ENCODE measurements at places on chromosomes 7 and 10.

DNA sequence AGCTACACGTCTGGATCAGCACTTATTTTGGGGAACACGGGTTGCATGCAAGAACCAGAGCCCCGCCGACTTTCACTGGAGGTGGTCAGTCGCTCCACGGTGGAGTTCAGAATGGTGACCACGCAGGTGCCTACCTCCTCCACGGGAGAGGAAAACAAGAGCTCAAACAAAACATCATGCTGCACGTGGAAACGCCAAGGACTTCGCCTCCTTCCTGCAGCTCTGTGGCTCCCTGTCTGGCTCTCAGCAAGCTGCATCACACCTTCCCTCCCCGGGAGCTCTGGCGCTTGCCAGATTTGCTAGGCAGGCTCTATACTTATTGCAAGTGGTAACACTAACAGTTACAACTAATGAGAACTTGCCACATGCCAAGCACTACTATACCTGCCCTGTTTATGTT lies 26.0 kb downstream of the GSDME start:
- DNase-seq: no peak

GRCh38 chr7:108046952-108047506 lies 44.1 kb upstream of the LAMB1 start:
- no peak for DNase-seq

- no peak for DNase-seq
Observed at GRCh38 chr10:102646610-102647442, 2.5 kb downstream of the TRIM8 start.

GRCh38 chr7:74003621-74004020 lies 24.4 kb upstream of the ELN start:
- DNase-seq: no peak

DNA sequence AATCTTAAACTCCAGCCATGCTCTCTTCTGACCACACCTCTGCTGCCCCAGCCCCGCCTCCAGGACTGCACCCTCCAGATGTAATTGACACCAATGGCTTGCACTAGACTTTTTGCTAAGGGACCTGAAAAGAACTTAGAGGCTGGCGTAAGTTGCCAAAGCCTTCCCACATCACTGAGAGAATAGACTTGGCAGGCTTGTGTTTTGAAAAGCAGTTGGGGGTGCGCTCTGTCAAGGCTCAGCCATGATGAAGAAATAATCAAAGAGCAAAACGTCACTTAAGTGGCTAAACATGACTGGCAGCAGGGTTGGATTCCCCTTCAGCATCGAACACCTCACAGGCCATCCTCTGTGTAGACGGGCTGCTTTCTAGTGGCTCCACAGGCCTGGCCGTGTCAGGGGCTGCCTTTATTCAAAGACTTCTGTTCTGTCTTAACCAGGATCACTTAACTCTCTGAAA lies 195.2 kb upstream of the C7orf33 start:
- no peak for DNase-seq

GRCh38 chr7:40437498-40437897 lies 302.7 kb downstream of the SUGCT start:
- DNase-seq: peak; percentile 20

Data from Panc1 (cell line).